Keratinocyte (primary cell): ENCODE measurements at places on chromosomes 5 and 9.

DNA sequence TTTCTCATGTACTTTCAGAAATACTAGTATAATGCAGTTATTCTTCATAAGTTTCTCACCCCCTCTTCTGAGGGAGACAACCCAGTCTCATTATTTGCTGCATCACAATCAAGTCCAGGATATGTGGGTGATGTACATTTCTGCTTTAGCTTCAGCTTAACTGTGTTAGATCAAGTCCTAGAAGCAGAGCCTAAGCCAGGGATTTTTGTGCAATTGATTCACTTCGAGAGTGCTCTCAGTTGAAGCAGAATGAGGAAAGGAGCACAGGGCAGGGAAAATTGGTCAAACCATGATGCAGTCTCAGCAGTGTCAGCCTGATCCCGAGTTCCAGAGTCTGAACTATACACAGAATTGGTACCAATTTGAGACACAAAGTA is 15.1 kb downstream of the HNRNPK start:
- DNase-seq = no peak

- DNase-seq = no peak
Observed at GRCh38 chr9:1171546-1171945, 121.4 kb downstream of the DMRT2 start.

DNA sequence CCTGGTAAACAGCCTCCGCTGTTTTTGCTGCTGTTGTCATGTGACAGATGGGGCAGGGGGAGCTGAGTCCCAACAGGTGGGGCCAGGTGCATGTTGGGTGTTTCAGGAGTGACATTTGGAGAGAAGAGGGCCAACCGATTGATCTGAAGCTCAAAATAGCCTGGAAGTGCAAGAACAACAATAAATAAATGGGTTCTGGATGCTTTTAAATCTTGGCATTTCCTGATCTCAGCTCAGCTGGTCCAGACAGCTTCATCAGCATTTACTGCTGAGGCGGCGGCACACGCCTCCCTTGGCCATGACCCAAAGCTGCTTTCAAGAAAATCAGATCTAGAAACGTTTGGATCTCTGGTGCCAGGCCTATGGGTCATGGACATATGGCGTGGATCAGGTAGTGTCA is 70.5 kb downstream of the PPARGC1B start:
- DNase-seq = no peak

DNA sequence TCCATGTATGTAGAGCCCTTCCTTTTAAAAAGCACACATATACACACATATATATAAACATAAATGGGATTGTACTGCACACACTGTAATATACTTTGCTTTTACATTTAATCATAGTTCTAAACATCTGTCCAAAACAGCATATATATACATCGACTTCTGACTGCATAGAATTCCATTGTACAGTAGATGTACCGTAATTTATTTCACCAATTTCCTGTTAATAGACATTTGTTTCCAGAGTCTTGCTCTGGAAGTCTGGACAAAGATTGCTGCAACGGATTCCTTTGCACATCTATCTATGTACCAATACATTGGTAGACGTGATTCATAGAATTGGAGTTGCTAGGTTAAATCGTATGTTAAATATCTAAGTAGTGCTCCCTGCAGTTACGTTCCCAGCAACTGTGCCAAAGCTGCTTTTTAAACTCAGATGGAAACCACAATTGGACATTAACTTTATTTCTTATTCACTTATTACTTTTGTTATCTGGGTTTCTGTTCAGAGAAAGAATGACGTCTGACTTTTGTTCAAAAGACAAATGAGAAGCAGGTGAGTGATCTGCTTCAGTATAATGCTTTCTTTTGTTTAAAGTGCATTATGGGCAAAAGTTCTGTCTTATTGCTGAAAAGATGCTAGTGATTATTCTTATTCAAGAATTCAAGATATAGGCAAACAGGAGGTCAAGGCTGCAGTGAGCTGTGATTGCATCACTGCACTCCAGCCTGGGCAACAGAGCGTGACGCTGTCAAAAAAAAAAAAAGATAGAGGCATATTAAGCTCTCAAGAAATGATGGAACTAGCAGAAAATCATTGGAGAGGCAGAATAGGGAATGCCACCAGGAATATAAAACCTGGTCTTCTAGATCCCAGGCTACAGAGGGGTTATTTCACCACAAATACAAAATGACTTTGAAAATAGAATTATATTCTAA is 138.2 kb downstream of the FGF1 start:
- DNase-seq = no peak

DNA sequence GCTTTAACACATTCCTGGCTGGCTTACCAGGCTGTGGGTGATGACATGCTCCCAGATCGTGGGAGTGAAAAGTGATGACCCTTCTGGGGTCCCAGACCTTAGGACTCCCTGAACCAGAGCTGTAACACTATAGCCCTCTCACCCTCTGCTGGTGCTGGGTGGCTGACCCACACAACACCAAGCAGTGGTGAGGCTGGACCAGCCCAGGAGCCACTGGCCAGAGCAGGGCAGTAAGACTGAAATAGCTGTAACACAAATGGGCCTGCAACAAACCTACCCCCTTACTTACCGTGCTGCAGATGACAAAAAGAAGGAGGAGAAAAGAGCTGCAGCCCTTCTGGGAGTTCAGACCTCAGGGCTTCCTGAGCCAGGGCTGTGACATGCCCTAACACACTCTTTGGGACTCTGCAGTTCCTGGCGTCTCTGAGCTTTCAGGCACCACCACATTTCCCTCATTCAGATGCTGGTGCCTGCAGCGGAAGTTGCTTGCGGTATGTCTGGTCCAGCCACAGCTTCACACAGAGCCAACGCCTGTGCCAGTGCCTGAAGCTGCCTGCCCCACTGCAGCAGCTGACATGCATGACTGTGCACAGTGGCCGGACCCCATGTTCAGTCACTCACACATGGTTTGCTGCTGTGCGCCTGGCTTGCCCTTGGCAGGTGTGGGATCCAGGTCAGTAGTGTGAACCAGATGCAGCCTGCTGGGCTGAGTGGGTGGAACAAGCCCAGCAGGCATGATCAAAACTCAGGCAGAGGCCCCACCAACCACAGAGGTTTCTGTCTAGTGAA is 1247.4 kb downstream of the EFNA5 start:
- no peak for DNase-seq

DNA sequence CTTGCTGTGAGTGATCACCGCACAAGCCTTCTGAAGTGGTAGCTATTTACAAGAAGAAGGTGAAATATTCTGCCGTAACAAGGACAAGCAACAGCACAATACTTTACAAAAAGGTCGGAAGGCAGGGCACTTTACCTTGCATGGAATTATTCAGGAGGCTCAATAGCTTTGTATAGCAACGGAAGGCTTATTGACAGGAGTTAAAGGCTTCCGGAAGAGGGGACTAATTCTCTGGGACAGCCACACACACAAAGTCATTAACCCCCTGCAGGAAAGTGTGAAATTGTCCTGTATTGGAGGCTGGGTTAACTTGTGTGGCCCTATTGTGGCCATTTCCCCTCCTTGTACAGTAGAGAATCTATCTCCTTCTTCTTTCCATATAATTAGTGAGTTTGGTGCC is 199.3 kb upstream of the SEMA6A start:
- no peak for DNase-seq
